ENCODE measurements at places on chromosomes 5 and 9.
A peak's percentile ranks its signal among the peaks of the same experiment; 100 is the strongest.

GRCh38 chr5:42854795-42855194, 43.1 kb upstream of the SELENOP start:
- DNase-seq, result no peak

GRCh38 chr9:114397219-114397847, 9.6 kb upstream of the AKNA start:
- DNase-seq, result no peak

GRCh38 chr9:13552606-13553215, 273.2 kb upstream of the MPDZ start:
- no peak for DNase-seq

DNA sequence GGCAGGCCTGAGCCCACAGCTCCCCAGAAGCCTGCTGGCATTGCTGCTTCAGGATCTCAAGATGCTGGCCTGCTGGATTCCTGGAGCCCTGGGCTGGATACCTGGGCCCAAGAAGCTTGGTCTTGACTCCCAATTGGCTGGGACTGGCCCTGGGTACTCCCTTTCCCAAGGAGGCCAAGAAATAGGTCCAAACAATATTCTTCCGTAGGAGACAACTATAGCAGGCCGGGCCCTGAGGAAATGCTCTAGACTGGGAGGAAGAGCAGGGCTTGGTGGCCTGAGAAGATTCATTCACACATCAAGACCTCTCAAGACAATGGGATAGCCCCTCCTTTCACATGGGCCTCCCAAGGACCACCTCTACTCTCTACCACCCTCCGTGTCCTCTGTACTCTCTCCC, 7.9 kb downstream of the CSF2 start:
- no peak for DNase-seq

GRCh38 chr9:21854594-21854993, 52.2 kb downstream of the MTAP start:
- DNase-seq, result no peak

DNA sequence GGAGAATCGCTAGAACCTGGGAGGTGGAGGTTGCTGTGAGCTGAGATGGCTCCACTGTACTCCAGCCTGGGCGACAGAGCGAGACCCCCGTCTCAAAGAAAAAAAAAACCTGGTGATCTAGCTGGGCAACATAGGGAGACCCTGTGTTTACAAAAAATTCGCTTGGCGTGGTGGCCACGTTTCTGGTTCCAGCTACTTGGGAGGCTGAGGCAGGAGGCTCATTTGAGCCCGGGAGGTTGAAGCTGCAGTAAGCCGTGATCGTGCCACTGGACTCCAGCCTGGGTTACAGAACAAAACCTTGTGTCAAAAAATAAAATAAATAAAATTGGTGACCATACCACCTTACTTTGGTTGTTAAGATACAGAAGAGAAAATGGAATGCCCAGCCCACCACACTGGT, 1.8 kb upstream of the HNRNPAB start:
- DNase-seq, result no peak

GRCh38 chr5:52693836-52694235, 93.9 kb upstream of the ITGA1 start:
- DNase-seq, result no peak

GRCh38 chr5:133473291-133473690, 139.1 kb downstream of the FSTL4 start:
- no peak for DNase-seq

DNA sequence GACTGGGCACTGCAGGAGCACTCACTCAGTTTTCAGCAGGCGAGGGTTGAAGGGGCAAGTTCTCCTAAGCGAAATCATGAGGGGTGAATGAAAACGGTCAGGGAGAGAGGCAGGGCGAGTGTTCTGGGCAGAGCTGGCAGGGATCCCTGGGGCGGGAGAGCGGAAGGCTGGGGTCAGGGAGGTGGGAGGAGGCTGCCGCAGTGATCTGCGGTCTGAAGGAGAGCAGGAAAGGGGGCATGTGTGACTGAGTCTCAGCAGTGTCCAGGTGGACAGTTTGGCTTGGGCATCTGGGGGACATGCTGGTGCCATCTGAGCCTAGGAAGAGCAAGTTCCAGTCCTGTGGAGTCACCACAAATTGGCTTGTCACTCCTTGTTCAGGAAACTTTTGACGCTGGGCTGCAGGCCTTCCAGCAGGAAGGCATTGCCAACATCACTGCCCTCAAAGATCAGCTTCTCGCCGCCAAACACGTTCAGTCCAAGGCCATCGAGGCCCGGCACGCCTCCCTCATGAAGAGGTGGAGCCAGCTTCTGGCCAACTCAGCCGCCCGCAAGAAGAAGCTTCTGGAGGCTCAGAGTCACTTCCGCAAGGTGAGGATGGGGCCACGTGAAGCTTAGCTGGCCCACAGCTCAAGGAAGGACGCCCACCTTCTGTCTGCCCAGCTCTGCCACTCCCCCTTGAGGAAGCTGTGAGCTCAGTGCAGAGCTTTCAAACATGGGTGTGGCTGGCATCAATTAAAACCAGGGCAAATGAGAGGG, 31.1 kb downstream of the DYNC2I2 start:
- DNase-seq, result no peak

- DNase-seq, result no peak
Measured at GRCh38 chr5:75567710-75568109, 43.5 kb upstream of the ANKDD1B start.

GRCh38 chr5:1479581-1480188, 34.4 kb upstream of the SLC6A3 start:
- peak; percentile 30 for DNase-seq

Data from stimulated activated CD4-positive, alpha-beta T cell treated with anti-CD3 and anti-CD28 coated beads, Interleukin-12 subunit alpha, Interleukin-12 subunit beta, amount 100 ng/mL, for 4 hours (primary cell).